Activated CD4-positive, CD25-positive, alpha-beta regulatory T cell treated with anti-CD3 and anti-CD28 coated beads, Interleukin-2, amount 50 U/mL, for 16 hours (primary cell): ENCODE measurements at places on chromosomes 5 and 9.

- no peak for DNase-seq
Measured at GRCh38 chr9:36189976-36190375, 745 bp upstream of the CLTA start.

DNA sequence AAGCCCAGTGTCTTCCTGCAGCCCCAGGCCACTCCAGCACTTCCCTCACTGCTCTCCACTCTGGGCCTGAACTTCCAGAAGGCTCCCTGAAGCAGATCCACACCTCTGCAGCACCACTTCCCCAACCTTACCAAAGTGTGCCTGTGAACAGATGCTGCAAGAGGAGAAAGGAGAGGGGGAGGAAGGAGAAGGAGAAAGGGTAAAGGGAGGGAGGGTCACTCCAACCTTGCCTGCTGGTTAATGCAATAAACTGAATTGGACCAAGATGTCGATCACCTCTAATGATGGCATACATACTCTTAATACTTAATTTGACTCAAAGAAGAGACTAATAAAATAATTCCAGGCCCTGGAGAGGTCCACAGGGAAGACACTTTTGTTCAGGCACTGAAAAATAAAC is 77.2 kb upstream of the RAI14 start:
- no peak for DNase-seq

DNA sequence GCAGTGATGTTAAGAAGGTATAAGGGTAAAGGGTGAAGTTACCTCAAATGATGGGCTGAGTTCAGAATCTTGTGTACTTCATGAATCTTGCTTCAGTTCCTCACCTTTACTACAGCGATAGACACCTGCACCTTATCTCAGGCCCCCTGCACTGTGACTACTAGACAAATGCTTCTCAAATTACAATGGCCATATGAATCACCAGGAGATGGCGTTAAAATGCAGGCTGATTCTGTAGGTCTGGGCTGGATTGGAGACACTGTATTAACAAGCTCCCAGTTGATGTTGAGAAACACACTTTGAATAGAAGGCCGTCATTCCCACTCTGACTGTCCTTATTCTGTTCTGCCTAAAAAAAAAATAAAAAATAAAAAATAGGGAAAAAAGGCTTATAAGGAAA is 29.8 kb downstream of the TARS1 start:
- no peak for DNase-seq

DNA sequence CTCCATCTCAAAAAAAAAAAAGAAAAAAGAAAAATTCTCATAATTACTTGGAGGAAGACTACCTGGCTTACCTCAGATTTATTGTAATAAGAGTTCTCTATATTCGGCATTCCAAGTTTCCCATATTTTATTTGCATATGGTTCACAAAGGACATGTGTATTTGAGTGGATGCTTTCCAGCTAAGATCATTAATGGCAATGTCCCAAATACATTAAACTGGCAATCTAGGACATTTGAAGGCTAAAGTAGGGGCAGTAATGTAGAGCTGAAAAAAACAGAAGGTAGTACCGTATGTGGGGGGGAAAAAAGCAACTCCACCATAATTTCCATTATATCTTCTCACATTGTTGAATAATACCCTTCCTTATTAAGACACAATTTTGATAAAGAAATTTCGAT is 4.9 kb downstream of the TUT7 start:
- DNase-seq: no peak

- DNase-seq: no peak
Measured at GRCh38 chr9:13386935-13387733, 107.6 kb upstream of the MPDZ start.

DNA sequence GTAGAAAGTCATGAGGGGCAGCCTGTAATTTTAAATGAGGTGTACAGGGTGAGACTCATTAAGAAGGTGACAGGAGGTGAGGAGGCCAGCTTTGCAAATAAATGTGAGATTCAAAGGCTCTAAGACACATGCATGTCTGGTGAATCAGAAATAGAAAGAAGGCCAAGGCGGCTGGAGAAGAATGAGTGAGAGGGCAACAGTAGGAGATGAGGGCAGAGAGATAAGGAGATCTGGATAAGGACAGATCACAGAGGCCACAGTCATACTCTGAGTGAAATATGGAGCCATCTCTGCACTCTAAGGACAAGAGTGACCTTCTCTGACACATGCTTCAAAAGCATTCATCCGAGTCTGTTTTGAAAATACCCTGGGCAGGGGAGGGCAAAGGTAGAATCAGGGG is 90.7 kb downstream of the RAD23B start:
- no peak for DNase-seq

DNA sequence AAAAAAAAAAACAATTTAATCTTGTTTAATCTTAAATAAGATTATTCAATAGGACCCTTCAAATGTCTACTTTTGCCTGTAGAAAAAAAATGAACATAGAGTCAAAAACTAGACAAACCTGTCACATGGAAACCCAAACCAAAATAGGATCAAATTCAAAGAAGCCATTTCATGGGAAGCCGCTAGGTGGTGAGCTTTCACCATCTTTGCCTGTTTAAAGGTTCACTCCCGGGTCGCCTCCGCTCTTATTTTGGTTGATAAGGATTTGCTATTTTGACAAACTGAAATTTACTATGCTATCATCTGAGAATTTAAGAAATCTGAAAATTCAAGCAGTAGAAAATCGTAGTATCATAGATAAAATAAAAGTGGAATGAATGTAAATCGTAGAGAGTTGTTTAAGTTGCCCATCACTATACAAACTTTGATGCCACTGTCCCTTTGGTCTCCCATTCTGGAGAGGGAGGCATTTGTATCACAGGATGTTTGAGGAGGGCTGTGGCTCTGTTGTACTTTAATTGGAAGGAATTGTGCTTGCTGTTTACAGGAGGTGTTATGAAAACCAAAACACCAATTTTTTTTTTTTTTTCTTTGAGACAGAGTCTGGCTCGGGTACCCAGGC is 43.5 kb upstream of the DNAH5 start:
- DNase-seq: no peak

DNA sequence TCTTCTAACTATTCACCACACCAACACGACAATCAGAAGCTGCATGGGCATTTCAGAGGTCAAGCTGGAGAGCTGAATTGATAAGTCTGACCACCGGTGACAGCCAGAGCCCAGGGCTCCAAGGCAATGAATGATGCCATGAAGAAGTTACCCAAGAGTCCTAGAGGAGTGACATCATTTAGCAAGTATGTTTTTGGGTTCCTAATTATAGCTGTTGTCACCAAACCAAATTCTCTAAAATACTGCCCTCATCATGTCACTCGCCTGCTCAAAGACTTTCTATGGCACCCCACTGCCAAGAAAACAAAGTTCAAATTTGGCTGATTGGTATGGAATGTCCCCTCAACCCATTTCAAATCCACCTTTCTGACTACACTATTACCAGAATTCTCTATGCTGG is 235.1 kb downstream of the SPOCK1 start:
- DNase-seq: no peak

GRCh38 chr5:179232091-179232735 is 113.0 kb downstream of the ADAMTS2 start:
- no peak for DNase-seq

GRCh38 chr5:86756839-86757238 is 139.1 kb downstream of the COX7C start:
- no peak for DNase-seq

DNA sequence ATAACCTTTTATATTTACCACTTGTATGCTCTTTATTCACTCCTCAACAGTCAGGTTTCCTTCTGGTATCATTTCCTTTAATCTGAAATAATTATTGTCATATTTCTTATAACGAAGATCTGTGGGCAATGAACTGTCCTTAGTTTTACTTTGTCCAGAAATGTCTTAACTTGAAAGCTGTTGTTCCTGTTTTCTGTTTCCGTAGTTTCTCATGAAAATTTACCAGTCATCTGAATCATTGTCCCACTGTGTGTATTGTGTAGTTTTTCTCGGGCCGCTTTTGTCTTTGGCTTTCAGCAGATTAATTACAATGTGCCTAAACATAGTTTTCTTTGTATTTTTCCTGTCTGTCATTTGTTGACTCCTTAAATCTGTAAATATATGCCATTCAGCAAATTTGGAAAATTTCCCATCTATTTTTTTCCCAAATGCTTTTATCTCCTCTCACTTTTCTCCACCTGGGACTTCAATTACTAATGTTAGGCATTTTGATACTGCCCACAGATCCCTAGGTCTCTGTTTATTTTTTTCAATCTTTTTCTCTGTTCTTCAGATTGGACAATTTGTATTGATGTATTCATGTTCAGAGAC is 74.9 kb downstream of the PDE8B start:
- DNase-seq: no peak

DNA sequence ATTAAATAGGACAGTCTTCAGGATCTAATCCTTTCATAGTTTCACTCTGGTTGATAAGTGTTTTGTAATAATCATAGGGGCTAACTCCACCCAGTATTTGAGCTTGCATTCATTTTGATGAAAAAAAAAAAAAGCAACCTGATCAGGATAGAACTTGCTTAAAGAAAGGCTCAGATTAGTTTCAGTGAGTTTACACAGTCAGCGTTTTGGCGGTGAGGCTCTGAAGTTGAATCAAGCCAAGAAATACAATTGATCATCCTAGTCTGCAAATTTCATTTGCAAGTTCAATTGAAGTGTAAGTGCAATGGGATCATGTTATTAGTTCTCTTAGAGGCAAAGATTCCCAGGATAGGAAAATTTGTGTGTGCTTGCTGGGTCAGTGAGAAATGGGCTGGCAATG is 159.7 kb upstream of the ELL2 start:
- no peak for DNase-seq

DNA sequence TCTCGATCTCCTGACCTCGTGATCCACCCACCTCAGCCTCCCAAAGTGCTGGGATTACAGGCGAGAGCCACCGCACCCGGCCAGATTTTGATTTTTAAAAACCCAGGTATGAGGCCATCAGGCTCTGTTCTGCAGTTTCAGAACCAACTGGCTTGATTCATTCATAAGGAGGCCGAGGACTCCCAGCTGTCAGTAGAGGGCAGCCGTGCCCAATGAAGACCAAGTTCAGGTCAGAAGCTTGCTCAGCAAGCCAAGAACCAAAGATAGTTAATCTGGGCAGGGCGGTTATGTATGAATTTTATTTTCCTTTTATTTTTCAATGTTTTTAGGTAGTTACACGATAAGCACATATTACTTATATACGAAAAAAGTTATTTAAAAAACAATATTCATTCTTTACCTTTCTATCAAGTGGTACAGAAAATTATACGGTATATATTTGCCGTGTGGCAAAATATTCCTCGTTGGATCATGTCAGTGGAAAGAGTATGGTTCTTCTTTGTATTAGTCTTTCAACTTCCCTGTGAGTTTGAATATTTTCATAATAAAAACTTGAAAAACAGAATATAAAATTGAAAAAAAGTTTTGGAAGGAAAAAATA is 18.0 kb downstream of the MGAT1 start:
- DNase-seq: peak; percentile 59

- DNase-seq: no peak
Measured at GRCh38 chr5:58542709-58543108, 40.2 kb upstream of the RAB3C start.

- no peak for DNase-seq
Measured at GRCh38 chr5:96387616-96388015, 45.4 kb downstream of the PCSK1 start.

DNA sequence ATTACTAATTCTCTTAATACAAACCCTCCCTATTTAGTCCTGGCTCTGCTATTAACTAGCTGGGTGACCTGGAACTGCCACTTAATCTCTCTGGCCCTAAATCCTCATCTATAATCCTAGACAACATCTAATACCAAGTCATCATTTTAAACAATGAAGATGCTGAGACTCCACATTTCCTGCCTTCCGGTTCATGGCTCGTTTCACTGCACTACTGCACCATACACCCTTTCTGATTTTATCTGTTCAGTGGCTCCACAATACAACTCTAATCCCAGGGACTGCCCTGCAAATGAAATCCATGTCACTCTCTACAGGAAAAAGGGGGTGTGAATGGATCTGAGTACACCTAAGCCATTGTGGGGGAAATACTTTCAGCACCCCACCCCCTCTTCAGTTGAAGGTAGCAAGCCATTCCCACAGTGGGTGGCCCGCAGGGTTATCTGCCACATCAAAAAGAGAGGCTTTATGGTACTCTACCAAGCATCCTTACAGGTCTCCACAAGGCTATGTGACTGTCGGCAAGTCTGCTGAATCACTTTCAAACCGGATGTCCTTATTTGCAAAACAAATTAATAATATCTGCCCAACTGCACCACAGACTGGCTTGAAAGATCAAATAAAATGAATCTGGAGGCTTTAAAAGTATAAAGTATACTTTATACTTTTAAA is 89.5 kb downstream of the EPB41L4A start:
- DNase-seq: no peak

- no peak for DNase-seq
Measured at GRCh38 chr9:126526218-126527108, 87.3 kb upstream of the LMX1B start.

GRCh38 chr9:123425836-123426365 is 69.9 kb downstream of the CRB2 start:
- DNase-seq: no peak

GRCh38 chr9:86098824-86099700 is at the start of gene GOLM1:
GOLM1 (minus strand) TSS chr9:86099558; CDS start chr9:86079320, 20,238 bp downstream.
- no peak for DNase-seq

DNA sequence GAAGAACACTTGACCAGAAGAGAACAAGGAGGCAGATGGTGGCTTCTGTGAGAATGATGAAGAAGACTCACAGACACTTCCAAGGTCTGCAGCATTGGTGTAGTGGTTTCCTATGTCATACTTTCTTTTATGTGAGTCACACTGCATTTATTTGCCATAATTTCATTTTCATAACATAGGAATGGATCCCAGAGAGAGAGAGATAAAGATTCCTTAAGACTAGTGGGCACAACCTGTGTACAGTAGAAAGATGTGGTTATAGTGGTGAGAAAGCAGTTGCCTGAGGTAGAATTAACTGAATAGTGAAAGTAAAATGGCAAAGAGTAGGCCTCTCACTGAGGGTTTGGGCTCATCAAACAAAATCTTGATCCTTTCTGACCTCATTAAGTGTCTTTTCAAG is 7.6 kb upstream of the CCDC152 start:
- DNase-seq: no peak

DNA sequence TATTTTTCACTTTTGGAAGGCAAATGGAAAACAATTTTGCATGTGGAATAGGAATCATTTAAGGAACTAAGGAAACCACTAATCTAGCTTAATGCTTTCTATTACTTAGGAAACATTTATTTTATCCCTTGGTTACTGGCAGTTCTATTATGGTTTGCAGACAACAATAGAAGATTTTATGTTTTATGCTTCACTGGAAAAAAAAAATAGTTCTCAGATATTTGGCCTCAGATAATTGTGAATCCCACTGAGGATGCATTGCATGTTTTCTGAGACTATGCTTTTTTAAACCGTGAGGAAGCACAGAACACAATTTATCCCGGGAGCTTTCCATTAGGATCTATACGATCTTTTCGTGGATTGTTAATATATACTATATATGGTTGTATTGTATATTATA is 356.9 kb downstream of the CSNK1G3 start:
- no peak for DNase-seq

DNA sequence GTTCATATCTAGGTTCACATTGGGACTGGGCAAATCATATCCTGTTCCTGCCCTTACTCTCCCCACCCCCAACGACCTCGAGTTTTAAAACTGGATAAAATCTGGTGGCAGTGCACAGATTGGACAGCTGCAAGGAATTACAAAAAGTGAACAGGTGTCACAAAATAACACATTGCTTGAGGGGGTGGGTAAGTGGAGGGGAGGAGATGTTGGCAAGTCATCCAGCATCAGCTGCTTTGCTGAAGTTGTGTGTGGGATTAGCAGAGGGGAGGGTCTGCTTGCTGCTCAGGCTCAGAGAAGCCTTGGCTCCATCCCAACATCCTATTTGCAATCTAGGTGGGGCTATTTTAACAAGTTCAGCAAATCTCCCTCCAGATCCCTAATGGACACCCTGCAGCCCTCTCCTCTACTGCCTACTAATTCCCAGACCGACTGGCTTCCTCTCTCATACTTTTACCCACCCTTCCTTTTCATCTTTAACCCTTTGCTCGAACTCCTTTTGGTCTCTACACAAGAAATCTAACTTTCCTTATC is 39.8 kb upstream of the SLC24A2 start:
- DNase-seq: no peak
